ENCODE measurements at places on chromosomes 6 and 20. TPM values are rescaled to one million over a fixed set of nuclear protein-coding genes. Genes with fewer than 3 reads are reported as not detected.

Gene MPIG6B
- 0.16 TPM for total RNA-seq

DNA sequence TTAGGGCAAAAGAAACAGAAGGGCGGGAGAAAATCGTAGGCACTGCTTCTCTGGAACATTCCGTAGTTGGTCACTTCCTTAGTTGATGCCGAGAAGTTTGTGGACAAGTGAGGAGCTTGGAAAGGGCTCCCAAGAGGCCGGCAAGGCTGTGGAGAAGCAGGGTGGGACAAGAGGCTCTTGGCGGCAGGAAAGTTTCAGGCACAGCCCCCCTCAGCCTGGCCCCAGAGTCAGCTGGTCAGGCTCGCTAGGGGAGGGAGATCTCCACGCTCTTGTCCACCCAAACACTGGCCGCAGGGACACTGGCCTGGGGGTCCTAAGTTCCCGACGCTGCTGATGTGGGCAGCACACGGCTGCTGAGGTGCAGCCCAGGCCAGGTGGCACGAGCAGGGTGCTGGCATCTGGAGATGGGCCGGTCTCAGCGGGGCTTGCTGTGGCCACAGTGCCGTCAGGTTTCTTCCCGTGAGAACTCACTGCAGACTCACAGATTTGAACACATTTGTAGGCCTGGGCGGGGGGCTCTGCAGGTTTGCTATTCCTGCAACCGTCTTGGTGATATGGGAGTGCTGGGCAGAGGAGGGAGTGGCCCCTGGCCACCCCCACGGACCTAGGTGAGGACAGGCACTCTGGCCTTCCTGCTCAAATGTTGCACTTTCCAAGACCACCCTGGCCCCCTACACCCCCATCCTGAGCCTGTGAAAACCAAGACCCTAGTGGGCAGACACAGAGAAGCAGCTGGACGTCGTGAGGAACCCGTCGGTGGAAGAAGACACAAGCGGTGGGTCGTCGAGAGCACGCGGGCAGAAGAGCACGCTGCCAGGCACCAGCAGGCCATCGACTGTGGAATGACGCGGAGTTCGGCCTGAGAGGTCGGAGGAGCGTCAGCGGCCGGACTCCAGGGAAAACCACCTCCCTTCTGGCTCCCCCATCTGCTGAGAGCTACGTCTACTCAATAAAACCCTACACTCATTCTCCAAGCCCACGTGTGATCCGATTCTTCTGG, 160.1 kb downstream of the ERMARD start:
- no peak for DNase-seq

Gene ACSS1
- total RNA-seq: 38.2 TPM

DNA sequence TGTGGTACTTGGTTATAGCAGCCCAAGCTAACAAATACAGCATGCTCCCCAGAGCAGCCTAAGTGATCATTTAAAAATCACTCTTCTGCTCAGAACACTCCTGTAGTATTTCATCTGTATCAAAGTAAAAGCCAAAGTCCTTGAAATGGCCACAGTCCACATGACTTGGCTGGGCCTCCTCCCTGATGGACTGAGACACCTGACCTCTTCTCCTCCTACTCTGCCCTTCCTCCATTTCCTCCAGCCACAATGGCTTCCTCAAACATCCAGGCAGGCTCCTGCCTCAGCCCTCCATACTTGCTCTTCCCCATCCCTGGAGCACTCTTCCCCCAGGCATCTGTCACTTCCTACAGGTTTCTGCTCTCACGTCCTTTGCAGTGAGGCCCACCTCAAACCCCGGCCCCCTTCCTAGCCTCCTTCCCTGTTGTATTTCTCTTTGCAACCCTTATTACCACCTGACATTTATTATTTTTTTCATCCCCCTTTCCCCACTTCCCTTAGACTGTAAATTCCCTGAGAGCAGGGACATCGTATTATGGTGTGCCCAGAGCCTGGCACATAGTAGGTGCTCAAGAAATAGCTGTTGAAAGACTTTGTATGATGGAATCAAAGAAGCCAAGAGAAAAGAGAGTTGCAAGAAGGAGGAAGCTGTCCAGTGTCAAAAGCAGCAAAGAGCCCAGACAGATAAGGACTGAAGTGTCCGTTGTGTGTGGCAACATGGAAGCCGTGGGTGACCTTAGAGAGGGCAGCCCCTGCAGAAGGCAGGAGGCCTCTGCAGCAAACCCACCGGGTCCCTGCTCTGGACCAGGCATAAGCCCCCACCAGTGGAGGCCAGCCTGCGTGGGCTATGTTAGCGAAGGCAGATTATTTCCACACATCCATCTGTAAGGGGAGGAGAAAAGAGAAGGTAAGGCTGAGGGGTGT, 87.5 kb downstream of the TRERF1 start:
- no peak for DNase-seq

GRCh38 chr6:112005013-112005371, 48.9 kb upstream of the CCN6 start:
- no peak for DNase-seq

Gene SUMO4
- 7.8 TPM for total RNA-seq

- no peak for DNase-seq
Observed at GRCh38 chr6:158287047-158287446, 25.2 kb upstream of the TULP4 start.

GRCh38 chr6:20540683-20541082, 6.4 kb downstream of the CDKAL1 start:
- DNase-seq: no peak

Gene PCK1
- 29.3 TPM for total RNA-seq

- DNase-seq: no peak
Observed at GRCh38 chr6:26235302-26235670, 129.7 kb upstream of the BTN3A2 start.

Gene HLA-DOA
- total RNA-seq: 2.1 TPM

Gene MOCS1
- 78.9 TPM for total RNA-seq

Gene DEFB112
- total RNA-seq: not detected

DNA sequence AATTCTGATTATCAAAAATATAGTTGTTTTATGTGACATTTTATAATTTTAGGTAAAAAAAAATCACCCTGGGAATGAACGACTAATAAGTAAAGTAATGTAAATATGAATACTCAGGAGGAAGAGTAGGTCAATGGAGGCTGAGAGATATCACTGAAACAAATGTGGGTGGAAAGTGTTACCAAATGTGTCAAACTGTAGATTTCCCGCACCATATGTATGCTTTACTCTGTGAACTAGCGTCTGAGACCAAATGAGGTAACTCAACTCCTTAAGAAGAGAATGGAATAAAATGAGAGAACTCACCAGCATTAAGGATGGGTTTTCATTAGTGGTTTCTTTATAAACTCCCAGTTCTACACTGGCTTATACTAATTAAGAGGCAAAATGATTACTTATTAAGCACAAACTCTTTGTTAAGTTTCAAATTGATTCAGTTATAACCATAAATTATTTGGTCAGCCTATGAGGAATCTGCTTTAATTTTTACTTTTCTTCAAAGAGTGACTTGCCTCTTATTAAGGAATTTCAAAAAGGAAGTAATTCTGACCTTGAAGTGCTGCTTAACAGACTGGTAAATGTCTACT, 784.7 kb upstream of the GJE1 start:
- no peak for DNase-seq

Gene PRICKLE4
- 3.3 TPM for total RNA-seq

Gene TSHZ2
- total RNA-seq: 31.7 TPM

DNA sequence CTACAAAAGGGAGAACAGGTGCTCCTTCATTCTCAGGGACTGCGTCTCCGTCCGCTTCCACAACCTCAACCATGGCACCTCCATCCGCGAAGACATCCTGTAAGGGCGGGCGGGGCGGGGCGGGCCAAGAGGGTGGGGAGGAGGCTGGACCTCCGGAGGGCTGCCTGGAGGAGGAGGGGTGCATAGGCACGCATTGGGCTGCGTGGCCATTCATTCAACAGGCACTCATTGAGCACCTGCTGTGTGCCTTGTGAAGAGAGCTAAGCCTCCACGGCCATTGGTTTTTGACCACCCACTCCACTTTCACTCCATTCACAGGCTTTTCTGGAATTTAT, 435 bp downstream of the ZSWIM3 start:
- DNase-seq: no peak

GRCh38 chr20:41261790-41262717, 55.5 kb downstream of the ZHX3 start:
- DNase-seq: no peak

DNA sequence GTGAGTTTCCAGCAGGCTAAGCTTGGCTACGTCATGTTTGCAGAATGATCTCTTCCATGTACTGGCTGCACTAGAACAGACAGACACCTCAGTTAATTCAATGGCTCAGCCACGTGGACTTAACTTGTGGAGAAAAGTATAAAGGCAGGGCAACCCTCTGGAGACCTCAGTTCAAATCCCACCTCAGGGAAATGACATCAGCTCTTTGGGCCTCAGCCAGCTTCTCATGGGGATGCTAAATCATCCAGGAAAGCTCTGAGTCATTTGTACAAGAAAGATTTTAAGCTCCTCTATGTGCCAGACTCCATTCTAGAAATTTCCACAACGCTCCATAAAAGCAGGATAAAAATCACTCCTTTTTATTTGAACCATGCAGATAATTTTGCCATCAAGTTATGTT, 128.5 kb upstream of the SALL4 start:
- no peak for DNase-seq

DNA sequence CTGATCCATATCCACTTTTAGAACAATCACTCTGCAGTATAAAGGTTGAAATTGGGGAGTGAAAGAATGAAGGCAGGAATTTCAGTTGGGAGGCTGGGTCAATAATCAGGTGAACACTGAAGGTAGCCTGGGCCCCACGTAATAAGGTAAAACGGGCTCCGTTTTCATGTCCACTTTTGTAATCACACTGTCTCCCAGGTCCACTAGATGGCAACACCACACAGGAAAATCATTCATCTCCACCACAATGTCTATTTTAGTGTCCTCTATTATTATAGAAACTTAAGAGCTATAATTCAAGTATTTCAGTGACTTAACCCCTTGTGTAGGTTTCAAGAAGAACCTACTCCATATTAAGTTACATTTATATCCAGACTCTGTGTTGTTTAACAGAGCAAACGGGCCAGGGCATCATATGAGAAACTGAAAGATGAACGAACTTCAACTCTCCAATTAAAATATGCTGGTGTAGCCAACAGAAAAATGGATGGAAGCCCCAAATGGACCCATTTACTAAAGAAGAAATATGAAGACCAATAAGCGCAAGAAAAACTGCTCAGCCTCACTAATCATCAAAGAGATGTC, 45.9 kb upstream of the MC3R start:
- DNase-seq: no peak

- DNase-seq: no peak
Observed at GRCh38 chr6:158409451-158409850, 97.2 kb downstream of the TULP4 start.

Measured in breast epithelium (tissue), 4 donors.